ENCODE measurements at places on chromosomes 16 and 17.

GRCh38 chr16:81366316-81366932 is 51.7 kb downstream of the GAN start:
- peak; percentile 59 for DNase-seq

DNA sequence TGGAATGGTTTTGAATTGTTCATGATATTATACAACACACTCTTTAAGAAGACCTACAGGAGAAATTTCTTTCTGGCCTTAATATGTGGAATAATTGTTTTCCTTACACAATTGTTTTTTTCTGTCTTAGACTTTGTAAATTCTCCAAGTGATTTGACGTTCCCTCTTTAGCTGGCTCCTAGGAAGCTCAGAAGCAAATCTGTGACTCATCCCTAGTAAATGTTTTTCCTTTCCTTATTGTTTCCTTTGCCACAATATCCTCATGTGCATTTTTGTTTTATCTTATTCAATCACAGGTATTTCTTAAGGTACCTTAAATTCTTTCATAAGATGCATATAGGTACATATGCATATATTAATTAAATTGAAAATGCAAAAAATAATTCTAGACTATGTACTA is 13.5 kb downstream of the KIAA0753 start:
- peak; percentile 53 for DNase-seq

- no peak for DNase-seq
Measured at GRCh38 chr17:2222301-2222700, 81.3 kb downstream of the SMG6 start.

- DNase-seq: no peak
Measured at GRCh38 chr16:78655331-78656113, 556.1 kb downstream of the WWOX start.

GRCh38 chr16:17329391-17329790 is 141.4 kb downstream of the XYLT1 start:
- DNase-seq: no peak

DNA sequence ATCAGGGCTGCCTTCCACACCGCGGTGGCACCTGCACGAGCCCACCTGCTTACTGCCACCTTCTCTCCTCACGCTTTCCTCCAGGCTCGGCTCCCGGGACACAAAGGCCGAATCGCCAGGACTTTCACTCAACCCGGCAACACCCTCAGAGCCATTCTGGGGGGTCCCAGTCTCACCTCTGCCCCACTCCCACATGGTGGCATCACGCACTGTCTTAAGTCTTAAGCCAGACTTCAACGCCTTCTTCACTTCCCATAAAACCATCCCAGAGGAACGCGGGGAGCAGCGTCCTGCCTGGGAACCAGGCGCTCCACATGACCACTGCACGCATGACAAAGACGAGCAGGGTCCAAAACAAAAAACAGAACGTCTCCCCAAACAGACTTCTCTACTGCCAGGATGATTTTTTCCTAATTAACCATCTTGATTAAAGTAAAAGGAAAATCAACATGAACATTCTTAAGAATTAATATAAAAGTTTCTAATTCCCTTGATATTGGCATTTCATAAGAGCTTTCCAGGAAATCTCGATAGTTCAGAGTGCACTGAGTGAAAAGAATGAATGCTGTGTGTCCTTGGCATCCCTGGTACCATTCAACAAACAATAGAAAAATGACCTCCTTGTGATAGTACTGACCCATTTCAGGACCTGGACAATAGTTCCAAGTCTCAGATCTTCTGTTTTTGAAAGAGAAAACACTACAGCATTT is 2.6 kb downstream of the CANT1 start:
- DNase-seq: no peak

- no peak for DNase-seq
Measured at GRCh38 chr16:9706217-9706836, 475.9 kb downstream of the GRIN2A start.

DNA sequence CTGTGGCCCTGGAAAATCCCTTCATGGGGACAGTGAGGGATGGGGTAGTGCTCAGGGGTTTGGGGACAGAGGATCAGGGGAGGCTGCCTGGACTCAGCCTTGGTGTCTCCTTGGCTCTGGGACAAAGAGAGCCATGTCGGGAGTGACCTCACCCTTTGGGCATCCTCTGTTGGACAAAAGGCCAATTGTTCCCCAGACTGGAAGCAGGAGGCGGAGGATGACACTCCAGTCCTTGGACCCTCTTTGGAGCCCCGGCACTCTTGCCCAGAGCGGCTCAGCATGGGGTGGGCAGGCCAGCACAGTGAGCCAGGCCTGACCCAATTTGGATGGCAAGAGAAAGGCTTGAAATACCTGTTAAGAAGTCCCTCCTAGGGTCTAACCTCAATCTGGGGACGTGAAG is 39.4 kb upstream of the PHB1 start:
- peak; percentile 29 for DNase-seq

DNA sequence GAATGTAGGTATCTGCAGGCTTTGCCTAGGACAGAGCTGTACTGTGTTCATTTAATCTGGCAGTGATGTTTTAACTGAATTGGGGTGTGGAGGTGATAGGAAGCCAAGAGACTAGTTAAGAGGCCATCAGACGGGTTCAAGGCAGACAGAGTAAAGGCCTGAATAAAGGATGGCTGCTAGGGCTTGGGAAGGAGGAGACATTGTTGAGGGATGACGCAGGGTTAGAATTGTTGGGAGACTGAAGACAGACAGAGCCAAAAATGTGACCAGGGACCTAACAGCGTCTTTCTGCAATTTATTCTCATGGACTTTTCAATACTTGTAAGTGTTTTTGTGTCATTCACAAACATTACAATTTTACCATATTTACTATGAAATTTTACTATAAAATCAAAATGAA is 48.6 kb upstream of the MYH10 start:
- DNase-seq: no peak

DNA sequence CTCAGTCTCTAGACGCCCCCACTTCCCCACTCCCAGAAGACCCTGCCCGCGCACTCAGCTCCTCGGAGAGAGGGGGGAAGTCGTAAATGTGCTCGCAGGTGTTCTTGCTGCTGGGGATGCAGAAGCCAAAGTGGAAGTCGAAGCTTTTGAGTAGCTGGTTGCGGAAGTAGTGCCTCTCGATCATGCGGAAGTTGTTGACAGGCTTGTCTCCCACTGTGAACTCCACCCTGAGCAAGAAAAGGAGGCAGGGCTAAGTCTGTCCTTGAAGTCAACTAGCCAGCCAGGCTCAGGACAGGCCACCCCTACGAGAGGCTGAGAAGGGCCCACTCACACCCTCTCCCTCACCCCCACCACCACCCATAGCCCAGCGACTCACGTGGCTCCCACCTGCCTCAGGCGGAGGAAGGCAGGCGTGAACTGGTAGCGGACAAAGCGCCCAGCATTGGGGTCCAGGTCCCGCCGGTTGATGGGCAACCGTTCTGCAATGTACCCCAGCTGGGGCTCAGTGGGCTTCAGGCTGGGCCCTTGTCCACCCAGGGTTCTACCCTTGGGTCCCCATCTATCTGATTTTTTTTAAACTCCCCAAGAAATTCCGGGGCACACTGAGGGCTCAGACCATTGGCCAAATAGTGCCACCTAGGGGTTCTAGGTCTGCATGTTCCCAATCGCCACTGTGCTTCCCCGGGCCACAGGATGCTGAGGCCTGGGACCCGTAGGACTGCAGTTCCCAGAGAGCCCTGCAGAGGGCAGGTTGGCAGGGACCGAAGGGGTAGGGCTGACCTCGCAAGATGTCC is 4.6 kb downstream of the UNC119 start:
- peak; percentile 50 for DNase-seq

GRCh38 chr16:28042811-28043210 is 20.7 kb downstream of the GSG1L start:
- DNase-seq: peak; percentile 27

- DNase-seq: no peak
Measured at GRCh38 chr16:78505544-78506366, 406.3 kb downstream of the WWOX start.

DNA sequence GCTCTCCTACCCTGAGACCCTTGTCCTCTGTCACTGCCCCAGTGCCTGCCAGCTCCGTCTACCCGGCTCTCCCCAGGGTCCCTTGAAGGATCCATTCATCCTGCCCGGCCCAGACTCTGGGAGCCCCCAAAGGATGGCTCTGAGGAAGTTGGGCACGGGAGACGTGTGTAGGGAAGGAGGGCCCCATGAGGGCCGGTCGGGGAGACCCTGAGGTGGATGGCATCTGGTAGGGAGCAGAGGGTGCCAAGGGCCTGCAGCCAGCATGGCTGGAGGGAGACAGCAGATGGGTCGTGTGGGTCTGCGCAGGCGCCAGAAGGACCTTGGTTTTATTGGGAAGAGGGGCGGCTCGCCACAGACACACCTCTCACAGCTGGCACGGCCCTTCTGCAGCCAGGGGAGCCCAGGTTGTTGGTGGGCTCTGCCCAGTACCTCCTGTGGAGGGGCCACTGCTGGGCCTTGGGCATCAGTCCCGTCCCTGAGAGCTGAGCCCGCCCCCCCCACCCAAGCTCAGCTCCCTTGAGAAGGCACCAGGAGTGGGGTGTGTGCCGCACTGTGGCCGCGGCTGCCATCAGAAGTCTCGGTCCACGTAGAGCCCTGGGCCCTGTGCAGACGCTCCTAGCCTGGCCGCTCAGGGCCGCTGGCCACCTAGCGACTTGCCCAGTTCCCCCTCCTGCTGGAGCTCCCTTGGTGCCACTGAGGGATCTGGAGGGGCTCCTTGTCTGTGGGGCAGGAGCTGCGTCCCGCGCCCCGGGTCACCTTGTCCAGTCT is 16.0 kb downstream of the KCTD5 start:
- DNase-seq: no peak

GRCh38 chr17:49760296-49760695 is 3.6 kb downstream of the FAM117A start:
- no peak for DNase-seq

DNA sequence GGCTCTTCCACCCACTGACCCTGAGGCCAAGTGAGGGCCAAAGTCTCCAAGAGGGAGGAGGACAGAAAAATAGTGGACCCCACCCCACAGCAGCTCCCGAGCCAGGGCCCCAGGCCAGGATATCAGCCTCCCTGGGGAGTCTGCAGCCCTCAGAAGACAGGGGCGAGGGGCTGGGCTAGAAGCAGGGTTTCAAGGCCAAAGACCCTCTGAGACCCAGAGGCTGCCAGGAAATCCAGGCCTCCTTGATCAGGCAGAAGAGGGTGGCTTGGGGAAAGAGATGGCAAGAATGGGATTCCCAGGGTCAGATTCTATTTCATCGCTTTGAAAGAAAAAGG is 156.1 kb downstream of the ZNF423 start:
- no peak for DNase-seq

DNA sequence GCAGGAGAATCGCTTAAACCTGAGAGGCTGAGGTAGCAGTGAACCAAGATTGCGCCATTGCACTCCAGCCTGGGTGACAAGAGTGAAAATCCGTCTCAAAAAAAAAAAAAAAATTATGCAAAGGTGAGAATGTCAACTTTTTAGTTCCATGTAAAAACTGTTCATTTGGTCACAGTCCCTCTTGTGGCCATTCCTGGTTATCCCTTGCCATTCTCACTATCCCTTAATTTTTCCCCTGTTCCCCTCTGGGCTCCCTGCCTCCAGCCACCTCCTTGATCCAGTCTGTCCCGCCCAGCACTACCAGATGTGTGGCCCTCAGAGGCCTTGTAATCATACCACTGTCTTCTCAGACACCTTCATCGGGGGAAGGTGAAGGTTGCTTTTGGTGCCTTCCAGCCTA is 23.4 kb downstream of the DCAF7 start:
- DNase-seq: no peak

- peak; percentile 46 for DNase-seq
Measured at GRCh38 chr16:19001788-19002187, 18.1 kb downstream of the TMC7 start.

- DNase-seq: no peak
Measured at GRCh38 chr17:77618731-77619130, 339.8 kb upstream of the TNRC6C start.

- no peak for DNase-seq
Measured at GRCh38 chr16:5549802-5550201, 452.2 kb upstream of the EEF2KMT start.

- peak; percentile 75 for DNase-seq
Measured at GRCh38 chr16:30534368-30535105, at the start of gene ZNF747. Gene ZNF747, minus strand, starts transcription at chr16:30534858. Its CDS starts 179 bp downstream, at chr16:30534679.

DNA sequence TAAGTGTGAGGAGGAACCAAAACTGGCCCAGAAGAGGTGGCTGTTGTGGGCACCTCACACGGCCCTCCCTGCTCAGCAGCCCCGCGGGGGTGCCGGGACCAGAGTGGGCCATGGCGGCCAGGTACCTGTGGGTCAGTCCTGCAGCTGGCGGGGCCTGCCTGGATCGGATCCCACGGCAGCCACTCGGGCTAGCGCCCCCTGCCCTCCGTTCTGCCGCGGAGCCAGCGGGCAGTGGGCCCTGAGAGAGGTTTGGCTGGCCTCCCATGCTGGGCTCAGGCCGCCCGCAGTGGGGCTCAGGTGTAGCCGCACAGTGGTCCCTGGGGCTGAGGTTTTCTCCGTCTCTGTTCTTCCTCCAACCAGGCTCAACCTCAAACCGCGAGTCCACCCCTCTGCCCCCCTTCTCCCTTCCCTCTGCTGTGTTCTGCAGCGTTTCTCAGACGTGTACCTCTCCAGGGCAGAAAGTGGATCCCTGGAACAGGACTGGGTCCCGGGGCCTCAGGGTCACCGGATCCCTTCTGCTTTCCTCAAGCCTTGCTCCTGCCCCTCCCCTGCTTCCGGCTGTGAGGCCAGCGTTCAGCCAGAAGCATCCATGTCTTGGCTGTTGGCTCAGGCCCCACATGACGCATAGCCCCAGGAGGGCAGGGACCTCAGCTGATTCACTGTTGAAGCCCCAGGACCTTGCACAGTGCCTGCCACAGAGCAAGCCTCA is 28.6 kb upstream of the ITGA3 start:
- peak; percentile 96 for DNase-seq

DNA sequence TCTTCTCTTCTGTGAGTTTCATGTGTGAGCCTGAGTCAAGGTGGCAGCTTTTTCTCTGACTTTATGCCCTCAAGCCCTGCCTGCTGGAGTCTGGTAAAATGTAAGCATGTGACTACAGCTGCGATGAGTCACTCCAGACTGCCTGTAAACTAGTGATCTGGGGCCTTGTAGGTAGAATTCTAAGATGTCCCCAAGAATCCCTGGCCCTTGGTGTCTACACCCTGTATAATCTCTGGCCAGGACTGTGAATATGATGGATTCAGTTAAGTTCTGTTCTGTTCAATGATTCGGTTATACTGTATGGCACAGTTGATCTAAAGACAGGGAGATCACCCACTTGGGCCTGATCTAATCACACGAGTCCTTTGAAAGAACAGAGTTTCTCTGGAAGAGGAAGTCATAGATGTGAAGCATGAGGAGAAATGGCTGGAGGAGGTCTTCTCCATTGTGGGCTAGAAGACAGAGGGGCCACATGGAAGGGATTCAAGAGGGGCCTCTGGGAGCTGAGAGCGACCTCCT is 29.8 kb downstream of the PRSS54 start:
- DNase-seq: peak; percentile 84

DNA sequence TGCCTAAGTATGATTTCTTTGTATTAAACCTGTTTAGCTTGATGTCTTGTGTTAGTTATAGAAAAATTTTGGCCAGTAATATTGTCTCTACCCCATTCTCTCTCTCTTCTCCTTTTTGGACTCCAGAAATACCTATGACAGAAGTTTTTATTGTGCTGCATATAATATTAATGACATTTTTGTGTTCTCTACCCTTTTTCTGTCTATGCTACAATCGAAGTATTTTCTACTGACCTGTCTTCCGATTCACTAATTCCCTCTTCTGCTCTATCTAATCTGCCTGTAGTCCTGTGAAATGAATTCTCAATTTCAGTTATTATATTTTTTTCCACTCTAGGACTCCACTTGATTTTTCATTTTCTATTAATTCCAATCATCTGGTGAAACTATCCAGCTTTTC is 26.0 kb upstream of the TMEM92 start:
- DNase-seq: no peak
